MM.1S (cell line): ENCODE measurements at places on chromosomes 6 and 20.
A peak's percentile ranks its signal among the peaks of the same experiment; 100 is the strongest.

- DNase-seq, result no peak
Measured at GRCh38 chr20:64183313-64183712, 19.1 kb downstream of the MYT1 start.

GRCh38 chr6:12150812-12151432 lies 138.8 kb downstream of the HIVEP1 start:
- no peak for DNase-seq

- no peak for DNase-seq
Measured at GRCh38 chr6:41406728-41407489, 71.5 kb downstream of the NCR2 start.

DNA sequence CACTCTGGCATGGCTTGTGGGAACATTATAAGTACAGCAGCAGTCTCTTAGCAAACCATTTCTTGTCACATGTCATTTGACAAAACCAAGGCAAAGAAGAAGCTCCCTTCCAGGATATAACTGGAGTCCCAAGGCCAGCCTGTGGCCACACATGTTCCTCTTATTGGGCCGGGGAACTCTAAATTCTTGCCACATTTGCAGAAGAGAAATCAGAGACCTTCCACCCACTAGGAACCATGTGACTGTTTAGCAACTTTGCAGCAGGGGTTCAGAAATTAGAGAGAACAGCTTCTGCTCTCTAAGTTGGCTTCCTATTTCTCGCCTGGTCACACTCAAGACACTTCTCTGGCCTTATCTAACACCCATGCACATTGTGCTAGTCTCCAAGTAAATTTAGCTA lies 20.4 kb upstream of the MEP1A start:
- no peak for DNase-seq

GRCh38 chr20:54980103-54980960 lies 504.9 kb downstream of the DOK5 start:
- DNase-seq, result peak; percentile 40

DNA sequence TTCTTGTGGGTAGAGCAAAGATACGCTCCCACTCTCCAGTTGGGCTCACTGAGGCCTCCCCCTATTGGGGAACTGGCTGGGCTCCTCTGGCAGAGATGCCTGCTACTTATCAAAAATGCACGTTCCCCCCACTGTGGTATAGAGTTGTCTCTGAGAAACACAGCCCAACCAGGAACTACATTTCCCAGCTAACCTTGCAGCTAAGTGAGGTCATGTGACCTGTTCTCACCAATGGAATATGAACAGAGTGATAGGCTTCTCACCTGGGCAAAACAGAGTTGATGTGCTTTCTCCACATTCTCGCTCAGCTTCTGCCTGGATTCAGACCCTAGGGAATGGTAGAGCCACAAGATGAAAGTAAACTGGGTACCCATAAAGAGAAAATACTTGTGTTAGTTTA lies 49.1 kb upstream of the PTPRT start:
- no peak for DNase-seq

DNA sequence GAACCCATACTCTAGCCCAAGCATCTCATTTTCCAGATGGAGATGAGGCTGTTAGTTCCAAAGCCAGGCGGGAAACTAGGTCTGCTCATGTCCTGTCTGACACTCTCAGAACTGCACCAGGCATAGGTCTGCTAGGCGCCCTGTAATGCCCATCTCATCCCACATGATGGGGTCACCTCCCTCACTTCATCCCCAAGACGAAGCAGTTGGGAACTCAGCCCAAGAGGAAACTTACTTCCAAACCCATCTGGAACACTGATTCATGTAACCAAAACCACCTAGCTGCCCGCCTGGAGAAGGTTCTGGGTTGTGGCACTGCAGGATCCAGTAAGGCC lies 119.4 kb upstream of the PRND start:
- no peak for DNase-seq

- no peak for DNase-seq
Measured at GRCh38 chr6:152598901-152599537, 38.1 kb downstream of the SYNE1 start.

GRCh38 chr20:38299963-38300362 lies 4.0 kb upstream of the BPI start:
- no peak for DNase-seq

GRCh38 chr6:128573036-128573435 lies 52.6 kb upstream of the PTPRK start:
- DNase-seq, result no peak

DNA sequence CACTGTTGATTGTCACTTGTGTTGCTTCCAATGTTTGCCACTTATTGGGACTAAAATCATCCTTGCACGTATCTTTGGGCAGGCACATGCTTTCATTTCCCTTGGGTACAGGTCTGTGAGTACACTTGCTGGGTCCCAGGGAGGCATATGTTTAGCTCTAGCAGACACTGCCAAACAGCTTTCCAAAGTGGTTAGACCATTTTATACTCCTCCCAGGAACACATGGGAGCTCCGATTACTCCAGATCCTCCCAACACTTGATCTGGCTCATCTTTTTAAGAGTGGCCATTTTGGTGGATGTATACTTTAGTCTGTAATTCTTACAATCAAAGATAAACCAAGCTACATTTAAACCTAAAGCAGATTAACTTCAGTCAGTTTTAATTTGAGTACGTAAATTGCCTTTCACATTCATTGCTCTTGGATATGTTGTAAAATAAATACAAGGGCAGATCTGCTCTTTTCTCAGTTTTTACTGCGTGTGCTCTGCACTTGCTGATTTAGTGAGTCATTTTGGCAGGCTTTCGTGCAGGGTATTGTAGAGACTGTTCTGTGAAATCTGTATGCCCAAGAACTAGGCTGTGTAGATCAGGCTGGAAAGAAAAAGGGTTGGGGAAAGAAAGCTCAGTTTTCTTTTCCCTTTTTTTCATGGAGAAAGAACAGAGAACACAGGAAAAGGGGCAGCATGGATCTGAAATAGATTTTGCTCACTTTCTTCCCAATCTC lies 19.5 kb downstream of the SLC22A1 start:
- no peak for DNase-seq

DNA sequence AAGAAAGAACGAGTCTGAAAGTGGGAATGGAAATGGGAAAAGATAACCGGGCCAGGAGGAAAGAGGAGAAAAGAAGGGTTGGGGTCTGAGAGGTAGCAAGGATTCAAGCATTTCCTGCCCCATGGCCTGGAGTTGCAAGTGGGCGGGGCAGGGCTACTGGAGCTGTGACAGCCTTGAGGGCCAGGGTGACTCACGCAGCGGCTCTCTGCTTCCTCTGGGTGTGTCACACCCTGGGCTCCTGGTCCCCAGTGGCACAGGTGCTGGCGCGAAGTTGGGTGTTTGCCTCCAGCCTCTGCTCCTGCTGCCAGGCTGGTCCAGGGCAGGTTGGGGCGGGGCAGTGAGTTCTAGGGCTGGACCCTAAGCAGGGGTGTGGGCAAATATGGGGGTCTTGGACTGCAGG lies 3.3 kb upstream of the ULBP3 start:
- DNase-seq, result peak; percentile 12

DNA sequence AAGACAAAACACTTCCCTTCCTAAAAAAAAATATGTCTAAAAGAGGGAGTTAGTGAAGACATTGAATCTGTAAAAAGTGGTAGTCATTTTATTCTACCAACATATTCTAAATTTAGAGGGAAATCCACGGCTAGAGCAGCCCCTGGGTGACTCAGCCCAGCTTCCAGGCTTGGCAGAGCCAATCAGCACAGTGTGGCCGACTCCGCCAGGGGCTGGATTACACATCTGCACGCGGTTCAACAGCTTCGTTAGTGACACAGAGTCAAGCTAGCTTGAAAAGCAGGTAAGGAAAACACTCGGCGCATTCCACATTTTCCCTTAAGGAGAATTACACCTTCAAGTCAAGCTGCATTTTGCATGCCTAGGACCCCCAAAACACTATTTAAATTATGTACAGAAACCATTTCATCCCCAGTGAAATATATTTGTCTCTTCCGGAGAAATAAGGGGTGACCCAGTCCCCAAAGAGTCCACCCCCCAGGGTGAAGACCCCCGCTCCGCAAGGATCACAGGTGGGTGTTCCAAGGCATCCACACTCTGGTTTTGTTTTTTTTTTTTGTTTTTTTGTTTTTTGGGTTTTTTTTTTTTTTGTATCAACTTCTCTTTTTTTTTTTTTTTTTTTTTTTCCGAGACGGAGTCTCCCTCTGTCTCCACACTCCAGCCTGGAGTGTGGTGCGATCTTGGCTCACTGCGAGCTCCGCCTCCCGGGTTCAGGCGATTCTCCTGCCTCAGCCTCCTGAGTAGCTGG lies 58.4 kb upstream of the ARID1B start:
- DNase-seq, result no peak

DNA sequence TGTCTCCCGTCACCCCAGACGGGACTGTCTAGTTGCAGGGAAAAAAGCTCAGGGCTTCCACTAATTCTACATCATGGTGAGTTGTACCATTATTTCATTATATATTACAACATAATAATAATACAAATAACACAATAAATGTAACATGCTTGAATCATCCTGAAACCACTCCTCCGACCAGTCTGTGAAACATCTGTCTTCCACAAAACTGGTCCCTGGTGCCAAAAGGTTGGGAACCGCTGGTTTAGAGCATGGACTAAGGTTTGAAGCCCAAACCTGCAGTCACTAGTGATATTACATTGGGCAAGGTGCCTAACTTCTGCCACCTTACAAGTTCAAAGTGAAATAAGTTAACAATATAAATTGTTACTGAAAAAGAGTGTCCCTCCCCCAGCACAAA lies 175.7 kb downstream of the PDE10A start:
- DNase-seq, result no peak
